ENCODE measurements at places on chromosomes 3 and 15. TPM values are rescaled to one million over a fixed set of nuclear protein-coding genes. Genes with fewer than 3 reads are reported as not detected.

DNA sequence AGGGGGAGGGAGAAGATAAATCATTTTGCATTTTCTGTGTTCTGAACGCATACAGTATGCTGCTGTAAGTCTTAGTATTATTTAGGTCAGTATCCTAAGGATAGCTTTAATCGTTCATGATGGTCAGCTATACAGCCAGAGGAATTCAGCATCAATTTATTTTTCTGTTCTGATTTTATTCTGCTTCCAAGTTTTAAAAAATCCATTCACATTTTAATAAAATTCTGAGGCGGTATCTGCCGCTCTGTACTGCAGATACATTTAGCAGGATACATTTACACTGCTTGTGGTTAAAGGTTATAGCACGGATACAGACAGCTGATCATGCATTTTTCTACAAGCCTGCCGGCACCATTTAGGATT lies 17.8 kb downstream of the ZBTB38 start:
- H3K4me3 ChIP-seq, result no peak overlapping the region
- H3K4me1 ChIP-seq, result peaks cover 63% of the 10 kb centered on the region
- H3K36me3 ChIP-seq, result no peaks in the 10 kb centered on the region
- H3K27me3 ChIP-seq, result no peaks in the 10 kb centered on the region
- H3K27ac ChIP-seq, result no peak overlapping the region

GRCh38 chr3:158790901-158791589 lies 10.8 kb upstream of the MFSD1 start:
- no peaks in the 10 kb centered on the region for H3K27me3 ChIP-seq
- no peak overlapping the region for H3K27ac ChIP-seq
- no peak overlapping the region for H3K4me3 ChIP-seq
- peaks cover 6% of the 10 kb centered on the region for H3K4me1 ChIP-seq

DNA sequence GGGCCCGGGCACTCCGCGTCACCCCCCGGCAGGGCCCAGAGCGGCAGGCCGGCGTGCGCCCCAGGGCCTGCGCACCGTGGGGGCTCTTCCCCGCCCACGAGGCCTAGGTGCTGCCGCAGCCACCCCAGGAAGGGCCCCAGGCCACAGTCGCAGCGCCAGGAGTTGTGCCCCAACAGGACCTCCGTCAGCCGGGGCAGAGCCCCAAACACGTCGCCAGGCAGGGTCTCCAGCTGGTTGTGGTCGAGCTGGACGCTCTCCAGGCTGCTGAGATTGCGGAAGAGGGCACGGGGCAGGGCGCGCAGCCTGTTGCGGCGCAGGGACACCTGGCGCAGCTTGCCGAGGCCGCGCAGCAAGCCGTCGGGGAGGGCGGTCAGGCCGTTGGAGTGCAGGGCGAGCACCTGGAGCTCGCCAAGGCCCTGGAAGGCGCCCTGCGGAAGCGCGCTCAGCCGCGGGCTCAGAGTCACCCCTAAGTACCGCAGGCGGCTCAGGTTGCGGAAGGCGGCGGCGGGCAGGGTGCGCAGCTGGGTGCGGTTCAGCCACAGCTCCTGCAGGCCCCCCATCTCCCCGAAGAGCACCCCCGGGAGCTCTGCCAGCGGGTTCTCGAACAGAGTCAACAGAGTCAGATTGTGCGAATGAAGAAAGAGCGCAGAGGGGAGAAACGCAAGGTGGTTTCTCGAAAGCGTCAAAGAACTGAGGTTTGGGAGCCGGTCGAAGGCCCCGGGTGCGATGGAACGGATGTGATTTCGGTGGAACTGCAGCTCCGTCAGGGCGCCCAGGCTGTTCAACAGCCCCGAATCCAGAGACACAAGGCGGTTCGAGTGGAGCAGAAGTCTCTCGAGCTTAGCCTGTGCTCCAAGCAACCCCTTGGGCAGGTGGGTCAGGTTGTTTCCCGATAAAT lies 2.0 kb downstream of the GP5 start:
- no peaks in the 10 kb centered on the region for H3K27me3 ChIP-seq
- peak overlapping the region; percentile 90 for H3K27ac ChIP-seq
- DNase-seq, result no peak
- peaks cover 34% of the 10 kb centered on the region for H3K4me1 ChIP-seq
- no peak overlapping the region for H3K4me3 ChIP-seq

DNA sequence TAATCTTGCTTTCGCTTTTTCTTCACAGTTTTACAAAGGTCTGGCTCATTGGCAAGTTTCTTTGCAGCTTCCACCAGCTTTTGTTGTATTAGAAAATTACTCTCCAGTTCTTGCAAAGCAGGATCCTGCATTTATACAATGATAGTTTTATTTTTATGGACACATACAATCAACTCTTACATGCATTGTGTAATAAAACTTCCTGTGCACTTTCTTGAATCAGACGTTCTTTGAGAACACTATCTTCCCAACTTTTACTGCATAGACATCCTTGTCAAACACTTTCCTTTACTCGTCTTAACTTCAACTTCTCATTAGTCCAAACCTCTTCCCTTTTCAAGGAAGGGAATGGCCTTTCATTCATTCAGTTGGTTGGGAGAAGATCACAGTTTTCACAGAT lies 71.4 kb upstream of the LMOD3 start:
- DNase-seq, result no peak
- H3K4me1 ChIP-seq, result no peaks in the 10 kb centered on the region
- no peak overlapping the region for H3K27ac ChIP-seq
- H3K27me3 ChIP-seq, result no peaks in the 10 kb centered on the region

DNA sequence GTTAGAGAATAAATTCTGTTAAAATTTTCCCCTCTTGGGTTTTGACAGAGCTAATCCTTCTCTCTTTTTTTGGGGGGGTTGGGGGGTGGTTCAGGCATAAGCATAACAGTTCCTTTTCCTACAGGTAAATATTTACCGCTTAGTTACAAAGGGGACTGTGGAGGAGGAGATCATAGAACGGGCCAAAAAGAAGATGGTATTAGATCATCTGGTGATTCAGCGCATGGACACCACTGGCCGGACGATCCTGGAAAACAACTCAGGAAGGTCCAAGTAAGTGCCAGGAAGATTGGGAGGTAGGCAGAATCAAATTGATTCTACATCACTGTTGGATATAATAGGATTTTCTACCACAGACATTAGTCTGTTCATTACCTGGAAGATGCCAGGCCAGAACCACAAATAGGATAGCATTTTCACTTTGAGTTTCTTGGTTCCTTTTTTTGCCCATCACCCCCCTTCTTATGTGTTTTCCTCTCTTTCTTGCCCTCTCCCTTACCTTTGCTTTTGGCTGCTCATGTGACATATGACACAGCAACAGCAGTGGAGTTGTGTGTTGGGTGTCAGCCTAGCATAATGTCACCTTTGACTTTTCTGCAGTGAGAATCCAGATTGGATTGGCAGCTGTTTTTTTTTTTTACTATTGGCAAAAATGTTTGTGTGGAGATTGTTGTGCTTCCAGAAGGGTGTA lies 79.0 kb downstream of the CHD2 start:
- no peaks in the 10 kb centered on the region for H3K27me3 ChIP-seq
- DNase-seq, result no peak
- no peaks in the 10 kb centered on the region for H3K4me1 ChIP-seq
- no peak overlapping the region for H3K4me3 ChIP-seq

GRCh38 chr15:63109920-63110319 lies 11.7 kb upstream of the LACTB start:
- H3K27ac ChIP-seq, result no peak overlapping the region
- no peak overlapping the region for H3K4me3 ChIP-seq
- DNase-seq, result no peak
- H3K4me1 ChIP-seq, result no peaks in the 10 kb centered on the region
- H3K36me3 ChIP-seq, result no peaks in the 10 kb centered on the region

DNA sequence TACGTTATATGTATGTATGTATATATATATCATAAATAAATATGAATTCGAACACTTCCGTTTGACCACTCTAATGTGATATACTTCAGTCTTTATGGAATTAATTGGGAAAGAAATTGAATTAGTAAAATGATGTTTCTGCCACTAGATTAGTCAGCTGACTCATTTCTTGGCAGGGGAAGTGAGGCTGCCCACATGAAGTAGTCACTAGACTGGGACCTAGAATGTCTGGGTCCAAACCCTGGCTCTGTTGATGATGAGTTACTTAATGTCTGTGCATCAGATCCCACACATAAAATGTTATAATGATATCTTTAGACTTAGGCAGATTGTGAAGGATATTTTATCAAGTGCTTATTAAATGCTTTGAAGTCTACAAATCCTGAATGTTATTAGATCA lies 27.4 kb upstream of the ARL14 start:
- H3K4me3 ChIP-seq, result no peak overlapping the region
- DNase-seq, result no peak
- H3K36me3 ChIP-seq, result no peaks in the 10 kb centered on the region
- no peak overlapping the region for H3K27ac ChIP-seq

DNA sequence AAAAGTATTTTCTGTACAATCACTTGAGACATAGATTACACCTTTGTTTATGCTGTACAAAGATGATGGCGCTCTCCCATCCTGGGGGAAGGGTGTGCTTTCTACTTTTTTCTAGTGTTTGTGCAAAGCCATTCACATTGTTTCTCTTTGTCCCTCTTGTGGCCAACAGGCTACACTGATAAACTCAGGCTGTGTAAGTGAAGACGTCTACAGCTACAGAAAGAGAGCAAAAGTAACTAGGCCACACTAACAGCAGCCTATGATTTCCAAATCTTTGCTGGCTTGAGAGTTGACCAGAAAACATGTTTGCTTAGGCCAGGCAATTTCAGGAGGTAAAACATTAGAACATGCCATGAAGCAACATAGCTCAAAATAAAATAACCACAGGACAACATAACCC lies 75.1 kb downstream of the FOXB1 start:
- no peaks in the 10 kb centered on the region for H3K36me3 ChIP-seq
- H3K27me3 ChIP-seq, result no peaks in the 10 kb centered on the region
- no peak overlapping the region for H3K27ac ChIP-seq

- no peak for DNase-seq
- no peak overlapping the region for H3K4me3 ChIP-seq
- no peak overlapping the region for H3K27ac ChIP-seq
- no peaks in the 10 kb centered on the region for H3K27me3 ChIP-seq
- H3K4me1 ChIP-seq, result no peaks in the 10 kb centered on the region
- H3K36me3 ChIP-seq, result no peaks in the 10 kb centered on the region
Observed at GRCh38 chr3:152243721-152244516, 24.8 kb upstream of the MBNL1 start.

GRCh38 chr3:133074977-133075376 lies 36.8 kb downstream of the TMEM108 start:
- H3K27me3 ChIP-seq, result no peaks in the 10 kb centered on the region
- no peak overlapping the region for H3K27ac ChIP-seq

- no peak overlapping the region for H3K27ac ChIP-seq
- H3K4me3 ChIP-seq, result no peak overlapping the region
- no peak for DNase-seq
Observed at GRCh38 chr15:100235030-100235617, 106.7 kb downstream of the ADAMTS17 start.

DNA sequence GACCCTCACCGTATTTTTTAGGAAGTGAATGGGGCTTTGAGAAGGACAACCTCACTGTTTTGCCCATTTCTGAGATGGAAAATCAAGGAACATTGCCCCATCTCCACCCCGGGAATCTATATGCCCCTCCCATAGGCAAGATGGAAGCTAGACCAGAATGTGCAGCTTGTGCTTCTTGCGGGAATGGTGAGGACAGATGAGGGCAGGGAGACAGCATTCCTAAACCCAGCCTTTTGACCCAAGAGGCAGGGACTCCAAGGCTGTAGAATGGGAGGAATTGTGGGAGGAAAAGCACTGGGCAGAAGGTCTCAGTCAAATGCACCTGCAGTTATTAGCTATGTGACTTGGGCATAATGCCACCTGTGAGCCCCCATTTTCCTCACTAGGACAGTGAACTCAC lies 66.9 kb downstream of the SMAD3 start:
- peak; percentile 1 for DNase-seq
- H3K27ac ChIP-seq, result peak overlapping the region; percentile 84
- no peaks in the 10 kb centered on the region for H3K27me3 ChIP-seq
- H3K4me3 ChIP-seq, result no peak overlapping the region
- no peaks in the 10 kb centered on the region for H3K36me3 ChIP-seq

- no peak overlapping the region for H3K4me3 ChIP-seq
- no peak for DNase-seq
- H3K27me3 ChIP-seq, result no peaks in the 10 kb centered on the region
- H3K4me1 ChIP-seq, result peaks cover 15% of the 10 kb centered on the region
- H3K27ac ChIP-seq, result no peak overlapping the region
Observed at GRCh38 chr3:141444586-141445285, 42.1 kb upstream of the RASA2 start.

DNA sequence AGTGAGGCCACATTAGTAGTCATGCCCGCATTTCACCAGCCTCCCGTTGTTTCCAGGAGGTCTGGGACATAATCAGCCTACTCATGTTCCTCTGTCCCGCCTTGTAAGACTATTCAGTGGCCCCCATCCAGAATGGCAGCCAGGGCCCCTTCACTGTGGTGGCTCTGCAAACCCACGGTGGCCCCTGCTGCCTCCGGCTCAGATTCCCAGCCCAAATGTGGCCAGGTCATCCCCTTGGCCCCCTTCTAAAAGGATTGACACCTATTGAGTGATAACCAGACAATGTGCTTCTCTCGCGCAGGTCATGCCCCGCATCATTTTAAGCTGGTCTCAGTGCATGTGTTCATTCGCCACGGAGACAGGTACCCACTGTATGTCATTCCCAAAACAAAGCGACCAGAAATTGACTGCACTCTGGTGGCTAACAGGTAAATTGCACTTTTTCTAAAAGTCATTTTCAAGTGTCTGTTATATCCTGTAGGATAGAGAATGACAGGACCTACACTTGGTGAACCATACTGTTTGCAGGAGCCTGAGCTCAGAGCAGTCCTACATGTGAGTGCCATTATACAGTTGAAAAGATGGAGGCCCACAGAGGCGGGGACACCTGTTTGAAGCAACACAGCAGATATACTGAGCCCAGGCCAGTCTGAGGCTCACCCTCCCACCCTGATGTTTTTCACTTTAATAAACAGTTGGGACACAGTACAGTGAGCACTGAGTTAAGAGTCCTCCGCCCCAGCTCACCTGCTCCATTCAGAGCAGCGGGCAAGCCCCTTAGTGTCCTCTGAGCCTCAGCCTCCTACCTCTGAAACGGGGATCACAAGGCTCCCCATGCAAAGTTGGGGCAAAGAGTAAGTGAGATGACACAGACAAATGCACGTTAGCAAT lies 47.7 kb downstream of the PXYLP1 start:
- H3K4me1 ChIP-seq, result no peaks in the 10 kb centered on the region
- no peak overlapping the region for H3K27ac ChIP-seq
- H3K36me3 ChIP-seq, result no peaks in the 10 kb centered on the region
- no peak for DNase-seq

GRCh38 chr3:170130532-170130931 lies 51.0 kb downstream of the PHC3 start:
- no peak for DNase-seq
- H3K4me3 ChIP-seq, result no peak overlapping the region
- no peak overlapping the region for H3K27ac ChIP-seq
- peaks cover 24% of the 10 kb centered on the region for H3K36me3 ChIP-seq
- H3K27me3 ChIP-seq, result no peaks in the 10 kb centered on the region

GRCh38 chr3:4460334-4460733 lies 6.7 kb downstream of the SUMF1 start:
- no peak for DNase-seq
- no peaks in the 10 kb centered on the region for H3K36me3 ChIP-seq
- H3K27me3 ChIP-seq, result no peaks in the 10 kb centered on the region

The WDR93 gene
- total RNA-seq, result 1.1 TPM

The PEX11A gene
- 17.4 TPM for total RNA-seq

The RYR3 gene
- total RNA-seq, result 4.2 TPM

The SLC35G2 gene
- total RNA-seq, result 11.4 TPM

The SLC28A1 gene
- total RNA-seq, result not detected

The TGM4 gene
- total RNA-seq, result not detected

The SLC24A5 gene
- total RNA-seq, result not detected

The ITPKA gene
- 1.5 TPM for total RNA-seq

The ADCY5 gene
- total RNA-seq, result 2.7 TPM

The UBA5 gene
- 58.3 TPM for total RNA-seq

The DOCK3 gene
- total RNA-seq, result 54.2 TPM

The SI gene
- total RNA-seq, result not detected
